ENCODE measurements at places on chromosomes 13 and 19.

- no peak for DNase-seq
Observed at GRCh38 chr13:108037348-108037747, 178.0 kb downstream of the LIG4 start.

- no peak for DNase-seq
Observed at GRCh38 chr19:41219924-41220567, 1.0 kb downstream of the AXL start.

GRCh38 chr13:74706801-74707200 lies 572.6 kb upstream of the KLF12 start:
- no peak for DNase-seq

DNA sequence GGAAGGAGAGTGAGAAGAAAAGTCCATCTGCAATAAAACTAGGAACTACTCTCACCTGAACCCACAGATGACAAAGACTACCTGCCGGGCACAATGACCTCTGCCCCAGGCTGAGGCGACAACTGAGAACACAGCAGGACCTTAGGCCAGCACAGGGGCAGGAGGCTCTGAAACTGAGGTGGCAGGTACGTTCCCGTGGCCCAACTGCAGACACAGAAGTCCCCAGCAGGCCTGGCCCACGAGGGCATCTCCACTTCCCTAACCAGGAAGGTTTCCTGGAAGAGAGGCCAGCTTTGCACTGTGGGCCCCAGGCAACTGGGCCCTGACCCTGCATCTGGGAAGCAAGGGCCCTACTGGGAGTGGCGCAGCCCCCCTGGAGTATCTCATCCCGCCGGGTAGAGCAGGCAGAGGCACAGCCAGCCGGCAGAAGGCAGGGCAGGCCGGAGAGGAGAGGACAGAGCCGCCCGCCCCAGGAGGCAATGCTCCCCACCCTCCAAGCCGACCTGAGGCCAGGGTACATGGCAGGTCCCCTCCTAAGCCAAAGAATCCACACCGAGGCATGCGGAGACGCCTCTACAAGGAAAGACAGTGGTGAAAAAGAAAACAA lies 32.7 kb downstream of the STK24 start:
- no peak for DNase-seq

DNA sequence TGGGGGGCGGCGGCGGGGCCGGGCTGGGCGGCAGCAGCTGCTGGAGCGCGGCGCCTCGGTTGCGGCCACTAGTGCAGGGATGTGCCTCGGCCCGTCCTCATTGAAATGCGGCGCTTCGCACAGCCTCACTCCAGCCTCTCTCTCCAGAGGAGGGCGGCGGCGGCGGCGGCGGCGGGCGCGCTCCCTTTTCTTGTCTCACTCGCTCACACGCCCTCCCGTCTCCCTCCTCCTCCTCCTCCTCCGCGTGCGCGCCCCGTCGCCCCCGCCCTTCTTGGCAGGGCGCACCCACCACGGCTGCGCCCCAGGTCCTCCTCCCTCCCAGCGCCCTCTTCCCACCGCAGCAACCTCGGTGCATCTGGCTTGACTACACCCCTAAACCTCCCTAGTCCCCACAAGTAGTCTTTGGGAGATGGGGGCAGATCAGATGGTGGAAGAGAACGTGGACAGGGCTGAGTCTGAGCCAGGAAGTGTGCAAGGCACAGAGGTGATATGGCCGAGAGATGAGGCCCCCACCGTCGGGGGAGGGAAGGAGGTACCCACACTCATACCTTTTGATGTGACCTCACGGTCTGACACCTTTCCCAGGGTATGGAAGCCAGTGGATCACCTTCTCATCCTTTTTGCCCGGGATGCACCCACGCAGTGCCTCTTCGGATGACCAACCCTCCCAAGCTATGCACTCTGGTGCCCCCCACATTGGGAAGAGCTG lies at the start of gene DCLK1:
DCLK1 (minus strand) TSS at position 161 of the 709 bp plus-strand sequence.
- DNase-seq = no peak

DNA sequence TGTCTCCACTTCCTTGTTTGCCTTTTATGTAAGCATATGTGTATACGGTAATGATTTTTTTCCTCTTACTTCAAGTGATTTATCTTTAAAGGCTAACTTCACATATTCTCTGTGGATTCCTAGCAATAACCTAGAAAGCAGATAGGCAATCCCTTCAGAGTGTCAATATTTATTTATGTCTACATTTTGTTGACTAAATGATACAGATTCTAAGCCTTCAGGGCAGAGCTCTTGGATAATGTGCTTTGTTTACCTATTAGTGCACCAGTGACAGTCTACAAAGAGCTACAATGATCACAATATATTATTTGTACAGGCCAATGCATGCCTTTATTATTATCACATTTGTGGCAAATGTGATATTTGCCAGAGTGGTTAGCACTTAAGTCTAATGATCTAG lies 406.2 kb downstream of the EFNB2 start:
- no peak for DNase-seq

- DNase-seq = no peak
Observed at GRCh38 chr13:45100573-45101262, 19.6 kb upstream of the GTF2F2 start.

GRCh38 chr19:28166025-28166424 lies 1046.9 kb downstream of the UQCRFS1 start:
- no peak for DNase-seq

GRCh38 chr19:1084024-1084868 lies 10.9 kb downstream of the POLR2E start:
- no peak for DNase-seq

DNA sequence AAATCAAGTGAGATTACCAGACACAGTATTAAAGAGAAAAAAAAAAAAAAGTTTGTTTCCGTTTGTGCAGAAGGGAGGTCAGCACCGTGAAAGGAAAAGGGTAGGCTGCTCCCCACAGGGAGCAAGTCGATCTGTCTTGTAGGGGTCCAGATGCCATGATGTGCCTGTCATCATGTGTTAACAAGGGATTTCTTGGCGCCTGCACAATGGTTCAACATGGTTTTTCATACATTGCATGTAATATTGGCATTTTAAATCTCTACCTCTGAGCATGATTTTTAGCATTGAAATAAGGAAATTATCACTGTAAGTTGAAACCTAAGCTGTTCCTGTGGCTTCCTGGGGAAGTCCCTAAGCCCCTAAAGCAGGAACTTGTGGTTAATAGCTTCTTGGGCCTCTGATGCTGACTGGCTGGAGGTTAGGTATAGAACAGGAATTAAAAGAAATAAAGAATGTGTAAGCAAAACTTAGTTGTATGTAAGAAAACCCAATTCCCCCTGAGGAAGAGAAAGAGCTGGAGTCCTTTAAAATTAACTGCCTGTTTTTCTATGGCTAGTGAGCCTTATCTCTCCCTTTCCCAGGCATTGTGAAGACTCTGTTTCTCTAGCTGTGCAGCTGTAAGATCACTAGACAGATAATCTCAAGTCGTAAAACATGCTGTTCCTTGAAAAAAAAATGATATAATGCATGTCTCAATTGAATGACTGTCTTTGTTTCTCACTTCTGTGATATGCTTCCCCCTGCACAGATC lies 7.4 kb upstream of the FCGBP start:
- no peak for DNase-seq

GRCh38 chr19:11422163-11423065 lies 3.3 kb upstream of the RGL3 start:
- DNase-seq = peak; percentile 93

DNA sequence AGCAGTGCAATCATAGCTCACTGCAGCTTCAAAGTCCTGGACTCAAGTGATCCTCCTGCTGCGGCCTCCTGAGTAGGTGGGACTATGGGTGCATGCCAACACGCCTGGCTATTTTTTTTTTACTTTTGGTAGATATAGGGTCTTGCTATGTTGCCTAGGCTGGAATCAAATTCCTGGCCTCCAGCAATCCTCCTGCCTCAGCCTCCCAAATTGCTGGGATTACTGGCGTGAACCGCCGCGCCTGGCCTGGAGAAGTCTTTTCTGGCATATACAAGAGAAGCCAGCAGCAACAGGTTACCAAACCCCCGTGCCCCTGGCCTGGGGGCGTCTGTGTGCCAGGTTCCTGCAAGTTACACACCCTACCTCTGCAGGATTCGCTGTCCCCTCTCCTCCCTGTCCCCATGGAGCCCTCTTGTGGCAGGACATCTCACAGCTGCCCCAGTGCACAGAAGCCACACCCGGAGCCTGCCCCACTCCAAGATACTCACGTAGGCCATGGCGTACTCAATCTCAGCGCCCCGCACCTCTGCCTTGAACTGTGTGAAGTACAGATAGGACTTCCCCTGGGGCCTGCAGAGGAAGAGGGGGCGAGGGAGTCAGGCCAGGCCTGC lies 9.9 kb downstream of the MYDGF start:
- no peak for DNase-seq

DNA sequence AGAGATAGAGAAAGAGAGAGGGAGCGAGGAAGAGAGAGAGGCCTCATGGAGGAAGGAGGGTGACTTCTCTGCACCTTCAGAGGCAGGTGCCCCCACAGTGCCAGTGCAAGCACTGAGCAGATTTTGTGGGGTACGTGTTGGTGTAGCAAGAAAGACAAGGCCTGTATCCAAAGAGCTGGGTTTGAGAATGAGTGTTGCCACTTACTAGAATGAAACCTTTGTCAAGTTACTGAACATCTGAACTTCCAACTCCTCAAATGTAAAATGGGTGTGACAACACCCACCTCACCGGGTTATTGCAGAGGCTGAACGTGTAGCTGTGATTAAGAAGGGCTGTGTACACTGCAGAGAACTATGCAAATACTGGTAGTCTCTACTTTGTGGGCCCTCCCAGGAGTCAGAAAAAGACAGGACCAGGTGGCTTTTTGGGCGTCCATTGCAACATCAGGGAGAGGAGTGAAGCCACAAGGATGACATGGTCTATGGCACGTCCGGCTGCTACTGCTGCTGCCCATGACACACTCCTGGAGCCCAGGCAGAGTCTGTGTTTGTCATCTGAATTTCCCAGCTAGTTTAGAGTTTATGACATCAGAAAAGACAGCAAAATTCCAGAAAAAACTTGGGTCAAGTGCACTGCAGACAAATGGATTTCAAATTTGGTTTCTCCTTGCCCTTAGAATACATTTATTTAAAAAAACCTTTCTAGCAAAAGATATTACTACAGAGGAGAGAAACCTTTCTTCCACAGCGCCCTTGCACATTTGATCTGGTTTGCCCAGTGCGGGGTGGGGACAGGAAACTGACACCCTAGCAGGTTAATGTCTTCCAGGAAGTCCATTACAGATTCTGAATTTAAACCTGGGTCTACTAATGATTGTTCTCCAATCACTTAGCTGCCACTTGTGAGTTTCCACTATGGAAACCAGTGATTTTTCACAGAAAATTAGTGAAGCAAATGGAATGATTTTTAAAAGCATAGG lies 54.0 kb upstream of the ATP12A start:
- peak; percentile 74 for DNase-seq

GRCh38 chr19:30003866-30004265 lies 61.8 kb downstream of the URI1 start:
- no peak for DNase-seq

- no peak for DNase-seq
Observed at GRCh38 chr13:111241006-111241755, 79.3 kb upstream of the TEX29 start.

- DNase-seq = no peak
Observed at GRCh38 chr19:5046339-5047039, 77.6 kb downstream of the KDM4B start.

GRCh38 chr13:73168953-73169401 lies 110.2 kb downstream of the KLF5 start:
- DNase-seq = no peak

All from GM20000 (cell line).